ENCODE measurements at places on chromosomes 11 and 22.

GRCh38 chr22:44151676-44152075, 29.0 kb upstream of the PARVG start:
- DNase-seq: peak; percentile 79

DNA sequence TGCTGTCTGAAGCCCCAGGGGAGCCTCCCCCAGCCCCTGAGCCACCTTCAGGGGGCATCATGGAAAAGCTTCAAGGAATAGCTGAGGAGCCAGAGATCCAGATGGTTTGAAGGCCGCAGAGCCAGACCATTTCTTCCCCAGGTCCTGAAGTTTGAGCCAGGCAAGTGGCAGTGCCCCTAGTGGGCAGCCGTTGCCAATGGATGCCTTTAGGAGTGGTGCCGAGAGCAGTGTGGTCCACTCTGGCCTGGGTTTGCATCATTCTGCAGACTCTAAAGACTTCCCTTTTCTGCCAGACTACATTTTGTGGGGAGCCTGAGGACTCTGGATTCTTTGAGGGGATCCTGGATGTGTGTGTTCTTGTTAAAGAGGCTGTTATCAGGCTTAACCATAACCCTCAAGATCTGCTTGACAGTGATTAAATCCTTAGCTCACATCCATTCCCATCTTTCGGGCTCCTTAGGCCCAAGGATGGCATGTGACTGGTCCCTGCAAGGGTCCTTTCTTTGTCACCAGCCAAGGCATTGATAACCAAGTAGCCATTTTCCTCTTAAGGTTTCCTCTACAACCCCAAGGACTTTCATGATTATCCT, 13.1 kb downstream of the HINFP start:
- peak; percentile 19 for DNase-seq

DNA sequence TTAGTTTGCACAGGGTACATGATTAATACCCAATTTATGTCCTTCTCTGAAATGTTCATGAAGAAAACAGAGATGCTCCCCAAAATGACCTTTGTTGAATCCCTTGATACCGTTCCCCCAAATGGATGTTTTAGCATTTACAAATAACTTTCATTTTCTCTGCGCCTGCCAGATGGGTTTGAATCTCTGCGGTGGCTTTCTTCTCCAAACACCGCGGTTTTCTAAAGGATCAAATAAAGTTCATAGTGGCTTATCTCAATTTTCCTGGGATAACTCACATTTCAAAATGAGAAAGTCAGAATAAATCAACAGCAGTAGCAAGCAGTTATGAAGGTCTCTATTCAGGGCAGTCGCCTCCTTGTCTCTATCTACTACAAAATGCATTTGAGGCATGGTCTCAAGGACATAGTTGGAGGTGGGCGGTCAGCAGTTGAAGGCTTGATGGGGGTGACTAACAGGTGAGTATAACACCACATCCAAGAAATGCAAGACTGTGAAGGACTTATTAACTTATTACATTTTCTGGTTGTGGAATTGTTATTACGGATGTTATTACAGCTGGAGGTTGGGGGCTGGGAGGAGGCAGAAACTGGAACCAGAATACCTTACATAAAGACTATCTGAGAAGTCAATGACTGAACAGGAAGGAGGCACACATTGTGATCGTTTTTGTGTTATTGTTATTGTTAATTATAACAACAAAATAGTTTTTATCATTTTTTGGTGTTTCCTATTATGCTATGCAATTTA, 1513.3 kb downstream of the FAM181B start:
- DNase-seq: no peak

GRCh38 chr22:45435544-45436139, 22.1 kb downstream of the RIBC2 start:
- peak; percentile 97 for DNase-seq

GRCh38 chr22:20561882-20562281, 54.5 kb downstream of the MED15 start:
- no peak for DNase-seq

DNA sequence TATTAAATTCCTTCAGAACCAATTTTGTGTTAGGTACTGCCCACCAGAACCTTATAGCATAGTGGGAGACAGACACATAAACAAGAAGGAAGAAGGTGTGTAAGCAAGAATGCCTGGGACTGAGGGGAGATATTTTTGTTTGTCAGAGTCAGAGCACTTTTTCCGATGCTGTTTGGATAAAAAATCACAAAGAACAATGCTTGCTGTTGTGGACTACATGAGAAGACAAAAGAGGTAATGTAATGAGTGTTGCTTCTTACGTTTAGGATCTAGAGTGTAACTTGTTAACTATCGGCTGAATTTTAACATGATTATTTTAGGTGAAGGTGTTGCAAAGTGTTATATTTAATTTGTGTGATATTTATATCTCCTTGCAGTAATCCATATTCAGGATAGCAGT, 84.9 kb downstream of the ATM start:
- no peak for DNase-seq

GRCh38 chr11:31487848-31488247, 21.6 kb downstream of the IMMP1L start:
- peak; percentile 75 for DNase-seq

- DNase-seq: no peak
These were observed 7.2 kb downstream of the MICALL1 start for GRCh38 chr22:37913233-37913721.

GRCh38 chr22:44821741-44822475, 69.5 kb downstream of the ARHGAP8 start:
- DNase-seq: no peak

- DNase-seq: no peak
These were observed 2.9 kb downstream of the DGCR6L start for GRCh38 chr22:20316844-20317401.

DNA sequence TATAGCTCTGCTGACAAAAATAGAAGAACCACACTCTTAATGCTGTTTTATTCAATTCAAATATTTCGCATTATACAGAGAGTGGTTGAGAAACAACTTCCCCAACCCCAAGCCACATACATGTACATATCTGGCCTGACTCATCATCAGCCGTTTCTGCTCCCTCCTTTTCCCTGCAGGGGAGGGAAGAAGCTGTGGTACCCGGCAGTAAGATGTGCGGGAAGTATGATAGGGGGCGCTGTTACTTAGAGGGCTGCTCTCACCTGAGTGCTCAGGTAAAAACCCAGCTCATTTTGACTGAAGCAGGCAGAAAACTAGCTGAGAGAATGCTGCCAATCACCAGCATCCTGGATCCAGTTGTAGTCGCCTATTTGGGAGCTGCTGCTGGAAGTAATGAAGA, 85.5 kb downstream of the NELL1 start:
- DNase-seq: no peak

GRCh38 chr22:38732251-38732815, 23.5 kb downstream of the SUN2 start:
- DNase-seq: no peak

- DNase-seq: peak; percentile 40
These were observed 786 bp downstream of the CAPN1 start for GRCh38 chr11:65182258-65183170.

- no peak for DNase-seq
These were observed 276.7 kb upstream of the API5 start for GRCh38 chr11:43035086-43035485.

DNA sequence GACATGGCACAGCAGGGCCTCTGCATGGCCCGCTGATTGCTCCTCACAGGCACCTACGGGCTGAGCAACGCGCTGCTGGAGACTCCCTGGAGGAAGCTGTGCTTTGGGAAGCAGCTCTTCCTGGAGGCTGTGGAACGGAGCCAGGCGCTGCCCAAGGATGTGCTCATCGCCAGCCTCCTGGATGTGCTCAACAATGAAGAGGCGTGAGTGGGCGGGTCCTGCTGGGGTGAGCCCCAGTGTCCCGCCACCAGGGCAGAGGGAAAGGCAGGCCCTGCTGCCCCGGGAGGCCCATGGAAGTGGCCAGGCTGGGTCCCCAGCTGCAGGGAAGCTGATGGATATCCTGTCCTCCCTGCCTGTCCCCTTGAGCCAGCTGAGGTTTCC, 18.6 kb upstream of the DGCR8 start:
- no peak for DNase-seq

- peak; percentile 87 for DNase-seq
These were observed 15.2 kb upstream of the FCHSD2 start for GRCh38 chr11:73157101-73158010.

DNA sequence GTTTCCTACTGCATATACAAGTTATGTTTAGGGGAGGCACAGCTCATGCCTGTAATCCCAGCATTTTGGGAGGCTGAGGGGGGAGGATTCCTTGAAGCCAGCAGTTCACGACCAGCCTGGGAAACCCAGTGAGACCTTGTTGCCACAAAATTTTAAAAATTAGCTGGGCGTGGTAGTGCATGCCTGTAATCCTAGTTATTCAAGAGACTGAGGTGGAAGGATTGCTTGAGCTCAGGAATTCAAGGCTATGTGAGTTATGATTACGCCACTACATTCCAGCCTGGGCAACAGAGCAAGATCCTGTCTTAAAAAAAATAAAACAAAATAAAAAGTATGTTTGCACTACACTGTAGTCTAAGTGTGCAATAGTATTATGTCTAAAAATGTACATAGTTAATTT, 108.8 kb upstream of the TEAD1 start:
- no peak for DNase-seq

DNA sequence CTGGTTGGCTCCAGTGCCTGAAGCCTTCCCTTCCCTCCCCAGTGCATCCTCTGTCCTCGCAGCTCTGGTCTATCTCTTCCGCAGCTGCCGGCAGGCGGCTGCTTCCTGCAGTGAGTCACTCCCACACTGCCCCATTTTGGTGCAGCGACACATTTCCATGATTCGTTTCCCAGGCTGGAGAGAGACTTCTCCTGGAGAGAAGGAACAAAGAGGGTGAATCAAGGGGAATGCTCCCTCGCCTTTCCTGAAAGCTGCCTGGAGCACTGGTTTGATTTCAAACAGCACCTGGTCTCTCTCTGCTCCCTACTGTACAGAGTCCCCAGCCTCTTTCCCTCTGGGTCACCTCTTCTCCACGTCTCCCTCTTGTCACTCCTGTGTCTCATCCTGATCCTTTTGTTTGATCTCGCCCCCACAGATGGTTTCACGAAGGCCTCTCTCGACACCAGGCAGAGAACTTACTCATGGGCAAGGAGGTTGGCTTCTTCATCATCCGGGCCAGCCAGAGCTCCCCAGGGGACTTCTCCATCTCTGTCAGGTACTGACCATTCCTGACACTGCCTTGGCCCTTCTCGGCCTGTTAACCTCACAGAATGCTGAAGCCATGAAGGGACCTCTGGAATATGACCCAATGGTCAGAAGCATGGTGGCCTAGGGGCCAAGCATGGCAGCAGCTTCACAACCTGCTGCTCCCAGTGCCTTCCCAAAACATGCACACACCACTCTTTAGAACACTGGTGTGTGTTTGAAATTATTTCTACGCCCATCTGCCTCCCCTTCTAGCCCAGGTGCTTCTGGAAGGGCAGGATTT, at the start of gene TMA7B:
TSS of gene TMA7B (plus strand) at position 758 of the 808 bp plus-strand sequence. CDS start 3,978 bp downstream, outside the sequence.
- DNase-seq: peak; percentile 29

- peak; percentile 66 for DNase-seq
These were observed 550.4 kb downstream of the DLG2 start for GRCh38 chr11:85076535-85077330.

DNA sequence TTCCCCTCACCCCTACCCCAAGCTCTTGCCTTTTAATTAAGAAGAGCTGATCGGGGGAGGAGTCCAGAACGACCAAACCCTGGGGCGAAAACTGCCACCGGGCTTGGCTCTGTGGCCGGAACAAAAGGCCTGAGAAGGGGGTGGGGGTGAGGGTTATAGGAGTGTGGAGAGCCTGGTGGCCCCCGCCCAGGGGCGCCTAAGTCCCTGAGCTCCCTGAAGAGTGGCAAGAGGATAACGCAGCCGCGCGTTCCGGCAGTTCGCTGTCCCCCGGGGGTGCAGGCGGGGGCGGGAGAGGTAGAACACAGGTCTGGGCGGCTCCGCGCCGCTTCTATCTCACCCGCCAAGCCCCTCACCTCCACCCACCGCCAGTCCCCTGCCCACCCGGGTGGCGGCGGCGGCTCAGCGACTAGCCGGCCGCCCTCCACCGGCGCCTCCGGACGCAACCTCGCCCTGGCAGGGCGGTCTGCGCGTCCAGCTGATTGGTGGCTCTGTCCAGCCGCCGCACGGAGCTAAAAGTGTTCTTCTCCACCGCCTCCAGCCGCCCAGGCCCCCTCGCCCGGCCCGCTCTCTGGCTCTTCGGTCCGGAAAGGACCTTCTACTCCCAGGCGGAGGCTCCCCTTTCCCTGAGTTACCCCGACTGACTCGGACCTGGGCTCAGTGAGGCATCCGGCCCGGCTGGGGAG, 18.7 kb upstream of the BDNF start:
- peak; percentile 88 for DNase-seq

GRCh38 chr11:121478895-121479697, 26.3 kb upstream of the SORL1-AS1 start:
- DNase-seq: no peak

- DNase-seq: no peak
These were observed 96.9 kb downstream of the TRMU start for GRCh38 chr22:46432164-46433068.

DNA sequence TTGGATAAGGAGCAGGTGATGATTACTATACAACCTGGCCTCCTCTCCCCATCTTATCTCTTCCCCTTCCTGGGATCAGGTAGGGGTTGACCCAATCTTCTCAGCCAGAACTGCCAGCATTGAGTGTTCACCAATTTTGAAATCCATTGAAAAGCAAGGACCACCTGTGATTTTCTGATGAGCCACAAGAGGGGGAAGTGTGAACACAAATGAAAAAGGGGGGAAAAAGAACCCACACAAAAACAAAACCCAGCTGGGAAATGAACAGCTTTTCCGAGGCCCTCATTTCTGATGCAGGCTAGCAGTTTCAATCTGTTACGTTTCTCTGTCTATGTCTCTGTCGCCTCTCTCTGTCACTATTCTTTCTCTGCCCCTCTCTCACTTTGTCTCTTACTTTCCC, 161.9 kb downstream of the INSC start:
- DNase-seq: peak; percentile 22

DNA sequence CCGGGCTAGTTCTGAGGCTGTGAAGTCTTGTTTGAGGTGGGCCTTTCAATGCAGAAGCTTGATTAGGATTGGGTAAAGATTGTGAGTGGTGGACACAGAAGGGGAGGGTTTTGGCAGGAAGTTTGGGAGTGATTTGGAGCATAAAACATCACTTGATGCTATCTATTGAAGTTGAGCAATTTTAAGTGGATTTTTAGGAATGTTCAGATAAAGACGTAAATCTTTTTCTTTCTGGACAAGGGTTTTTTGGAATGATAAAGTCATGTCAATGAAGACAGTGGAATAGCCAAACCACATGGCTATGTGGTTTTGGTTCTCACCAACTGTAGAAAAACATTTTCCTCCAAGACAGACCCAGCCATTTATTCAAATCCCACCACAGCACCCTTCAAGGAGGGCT, 111.2 kb upstream of the SNX19 start:
- no peak for DNase-seq
